Mammary epithelial cell (primary cell): ENCODE measurements at places on chromosomes 1 and 21.

- DNase-seq: no peak
Measured at GRCh38 chr1:53406551-53407235, 52.5 kb upstream of the DMRTB1 start.

GRCh38 chr1:75203415-75204277 lies 69.5 kb downstream of the LHX8 start:
- DNase-seq: peak; percentile 19

- DNase-seq: no peak
Measured at GRCh38 chr1:197391303-197392226, 123.5 kb downstream of the CRB1 start.

- DNase-seq: no peak
Measured at GRCh38 chr1:87549738-87550137, 221.1 kb downstream of the LMO4 start.
